ENCODE measurements at places on chromosomes 3 and 15.

GRCh38 chr3:25537516-25537915, 109.5 kb downstream of the RARB start:
- DNase-seq = no peak

DNA sequence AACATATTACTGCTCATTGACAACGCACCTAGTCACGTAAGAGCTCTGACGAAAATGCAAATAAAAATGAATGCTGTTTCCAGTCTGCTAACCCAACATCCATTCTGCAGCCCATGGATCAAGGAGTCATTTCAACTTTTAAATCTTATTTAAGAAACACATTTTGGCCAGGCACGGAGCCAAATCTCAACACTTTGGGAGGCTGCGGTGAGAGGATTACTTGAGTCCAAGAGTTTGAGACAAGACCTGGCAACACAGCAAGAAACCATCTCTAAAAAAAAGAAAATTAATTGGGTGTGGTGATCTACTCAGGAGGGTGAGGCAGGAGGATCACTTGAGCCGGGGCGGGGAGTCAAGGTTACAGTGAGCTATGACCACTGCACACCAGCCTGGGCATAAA, 22.4 kb upstream of the TM4SF19 start:
- DNase-seq = no peak

DNA sequence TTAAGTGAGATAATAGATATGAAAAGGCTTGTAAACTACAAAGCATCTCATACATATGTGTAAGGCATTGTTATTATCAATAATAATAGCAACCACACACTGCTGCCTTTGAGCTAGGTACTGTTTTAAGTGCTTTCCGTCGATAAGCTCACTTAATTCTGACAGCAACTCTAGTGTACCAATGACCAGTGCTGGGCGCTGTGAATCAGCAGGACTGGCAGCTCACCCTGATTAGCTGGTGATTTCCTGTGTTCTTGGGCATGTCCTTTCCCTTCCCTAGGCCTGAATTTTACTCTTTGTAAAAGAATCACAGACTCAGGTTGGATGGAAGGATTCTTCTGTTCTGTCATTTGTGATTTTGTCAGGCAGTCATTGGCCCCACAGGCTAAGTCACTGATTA, 215.6 kb downstream of the LPP start:
- DNase-seq = no peak

GRCh38 chr3:71189480-71189879, 394.0 kb downstream of the FOXP1 start:
- no peak for DNase-seq

- no peak for DNase-seq
Measured at GRCh38 chr15:37820380-37821128, 113.9 kb upstream of the TMCO5A start.

DNA sequence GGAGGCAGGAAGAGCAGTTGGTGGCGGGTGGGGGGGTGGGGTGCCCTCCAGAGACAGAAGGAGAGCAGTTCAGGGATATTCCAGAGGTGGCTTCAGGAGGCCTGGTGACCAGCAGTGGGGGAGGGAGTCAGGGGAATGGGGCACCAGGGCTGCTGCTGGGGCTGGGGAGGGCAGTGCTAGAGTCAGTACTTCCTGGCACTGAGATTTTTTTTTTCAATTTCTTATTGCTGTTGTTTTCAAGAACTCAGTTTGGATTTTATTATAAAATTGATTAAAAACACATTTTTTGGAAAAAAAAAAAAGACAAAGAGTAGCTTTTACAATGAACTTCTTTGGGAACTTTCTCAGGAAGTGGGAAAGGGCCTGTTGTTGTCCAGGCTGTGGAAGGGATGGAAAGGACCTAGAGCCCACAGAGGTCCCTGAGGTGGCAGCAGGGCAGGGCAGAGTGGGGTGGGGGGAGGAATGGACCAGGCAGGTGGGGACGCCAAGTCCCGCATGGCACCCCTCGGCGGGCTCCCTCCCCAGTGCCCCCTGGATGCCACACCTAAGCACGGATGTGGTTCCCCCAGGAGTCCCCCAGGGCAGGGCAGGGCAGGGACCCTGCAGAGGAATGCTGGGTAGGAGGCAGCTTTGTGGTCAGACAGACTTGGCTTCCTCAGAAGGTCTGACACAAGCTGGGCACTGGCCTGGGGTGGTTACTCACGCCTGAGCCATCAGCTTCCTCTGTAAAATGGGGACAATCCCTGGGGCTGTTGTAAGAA, 8.5 kb upstream of the ANPEP start:
- DNase-seq = no peak

DNA sequence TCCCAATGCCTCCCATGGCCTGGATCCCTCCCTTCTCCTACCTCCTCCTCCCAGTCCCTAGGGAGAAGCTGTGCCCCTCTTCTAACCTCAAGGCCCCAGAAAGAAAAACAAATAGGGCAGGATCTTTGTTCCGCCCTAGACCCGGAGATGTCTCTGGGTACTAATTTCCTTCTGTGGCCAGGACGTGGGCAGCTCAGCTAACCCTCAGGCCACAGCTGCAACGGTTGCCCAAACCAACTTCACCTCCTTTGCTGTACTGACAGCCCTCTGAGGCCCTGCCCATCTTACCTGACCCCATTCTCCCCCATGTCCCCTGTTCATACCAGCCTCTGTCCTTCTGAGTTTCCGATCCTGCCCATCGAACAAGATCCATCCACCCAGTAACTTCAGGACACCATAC, 70.7 kb downstream of the SRGAP3 start:
- DNase-seq = no peak

DNA sequence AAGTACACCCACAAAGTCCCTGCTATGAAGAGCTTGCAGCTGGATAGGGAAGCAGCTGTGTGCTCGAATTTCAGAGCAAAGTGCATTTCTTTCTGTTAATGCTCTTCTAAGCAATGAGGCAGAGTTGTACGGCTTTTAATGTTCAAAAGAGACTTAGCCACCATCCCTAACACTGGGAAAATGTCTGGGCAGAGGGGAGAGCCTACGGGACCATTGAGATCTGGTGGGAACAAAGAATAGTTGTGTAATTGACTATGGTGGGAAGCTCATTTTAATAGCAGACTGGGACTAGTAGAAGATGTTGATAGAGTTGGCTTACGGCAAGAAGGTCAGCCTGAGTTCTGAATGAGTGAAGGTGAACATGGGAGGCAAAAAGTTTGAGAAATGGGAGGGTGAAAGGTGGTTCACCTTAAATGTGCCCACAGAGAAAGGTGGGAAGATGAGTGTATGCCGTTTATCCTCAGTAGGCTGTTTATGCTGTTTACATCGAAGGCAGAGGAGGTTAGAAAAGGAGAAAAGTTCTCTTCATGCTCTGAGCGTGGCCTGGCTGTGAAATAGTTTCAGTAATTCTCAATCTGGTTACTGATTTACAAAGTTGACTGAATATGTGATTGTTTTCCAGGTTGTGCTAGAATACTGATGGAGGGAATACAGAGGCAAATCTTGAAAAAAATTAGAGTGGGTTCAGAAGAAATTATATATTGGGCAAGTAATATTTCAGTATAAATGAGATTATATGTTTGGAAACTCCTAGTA, 22.9 kb upstream of the UTS2B start:
- DNase-seq = no peak

- DNase-seq = no peak
Measured at GRCh38 chr3:120200493-120201235, 84.4 kb downstream of the GPR156 start.

DNA sequence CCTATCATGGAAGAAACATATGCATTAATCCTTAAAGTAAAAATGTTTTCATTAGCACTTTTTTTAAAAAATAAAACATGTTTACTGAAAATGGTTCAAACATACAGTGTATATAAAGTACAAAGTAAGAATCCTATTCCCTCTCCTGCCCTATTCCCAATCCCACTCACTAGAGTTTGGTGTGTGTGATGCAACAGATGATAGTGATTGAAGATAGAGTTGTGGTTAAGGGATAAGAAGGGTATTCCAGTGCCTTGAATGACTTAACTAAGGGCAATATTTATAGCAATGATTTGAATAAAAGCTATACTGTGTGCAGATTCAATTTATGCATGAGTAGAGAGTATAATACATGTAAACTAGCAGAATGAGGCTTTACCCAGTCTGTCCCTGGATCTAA, 18.1 kb downstream of the ZNF280D start:
- DNase-seq = no peak

DNA sequence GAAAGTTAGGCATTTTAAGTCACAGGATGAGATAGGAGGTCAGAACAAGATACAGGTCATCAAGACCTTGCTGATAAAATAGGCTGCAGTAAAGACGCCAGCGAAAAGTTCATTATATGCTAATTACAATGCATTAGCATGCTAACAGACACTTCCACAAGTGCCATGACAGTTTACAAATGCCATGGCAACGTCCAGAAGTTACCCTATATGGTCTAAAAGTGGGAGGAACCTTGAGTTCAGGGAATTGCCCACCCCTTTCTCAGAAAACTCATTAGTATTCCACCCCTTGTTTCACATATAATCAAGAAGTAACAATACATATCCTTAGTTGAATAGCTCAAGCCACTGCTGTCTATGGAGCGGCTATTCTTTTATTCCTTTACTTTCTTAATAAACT, 92.7 kb upstream of the PLXND1 start:
- no peak for DNase-seq

GRCh38 chr3:11482021-11482420, 161.7 kb downstream of the VGLL4 start:
- no peak for DNase-seq

- no peak for DNase-seq
Measured at GRCh38 chr15:65328506-65329287, 24.2 kb downstream of the RNU5B-1 start.

- DNase-seq = no peak
Measured at GRCh38 chr15:23467110-23467600, 20.1 kb upstream of the GOLGA6L2 start.

DNA sequence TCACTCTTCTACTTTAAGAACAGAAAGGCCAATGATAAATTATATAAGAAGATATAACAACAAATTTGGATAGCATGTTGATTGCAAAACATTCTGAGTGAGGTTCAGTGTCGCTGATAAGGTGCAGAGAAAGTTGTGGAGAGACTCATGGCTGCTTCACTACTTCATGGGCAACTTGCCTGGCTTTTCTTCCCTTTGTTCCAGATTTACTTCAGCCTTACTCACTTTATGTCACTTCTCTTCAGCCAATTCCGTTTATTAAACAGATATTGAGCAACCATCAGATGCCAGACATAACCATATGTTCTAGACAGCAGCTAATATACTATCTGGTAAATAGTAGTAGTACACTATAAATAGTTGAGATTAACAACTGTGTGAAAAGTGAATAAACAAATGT, 150.0 kb upstream of the CHL1 start:
- DNase-seq = no peak

DNA sequence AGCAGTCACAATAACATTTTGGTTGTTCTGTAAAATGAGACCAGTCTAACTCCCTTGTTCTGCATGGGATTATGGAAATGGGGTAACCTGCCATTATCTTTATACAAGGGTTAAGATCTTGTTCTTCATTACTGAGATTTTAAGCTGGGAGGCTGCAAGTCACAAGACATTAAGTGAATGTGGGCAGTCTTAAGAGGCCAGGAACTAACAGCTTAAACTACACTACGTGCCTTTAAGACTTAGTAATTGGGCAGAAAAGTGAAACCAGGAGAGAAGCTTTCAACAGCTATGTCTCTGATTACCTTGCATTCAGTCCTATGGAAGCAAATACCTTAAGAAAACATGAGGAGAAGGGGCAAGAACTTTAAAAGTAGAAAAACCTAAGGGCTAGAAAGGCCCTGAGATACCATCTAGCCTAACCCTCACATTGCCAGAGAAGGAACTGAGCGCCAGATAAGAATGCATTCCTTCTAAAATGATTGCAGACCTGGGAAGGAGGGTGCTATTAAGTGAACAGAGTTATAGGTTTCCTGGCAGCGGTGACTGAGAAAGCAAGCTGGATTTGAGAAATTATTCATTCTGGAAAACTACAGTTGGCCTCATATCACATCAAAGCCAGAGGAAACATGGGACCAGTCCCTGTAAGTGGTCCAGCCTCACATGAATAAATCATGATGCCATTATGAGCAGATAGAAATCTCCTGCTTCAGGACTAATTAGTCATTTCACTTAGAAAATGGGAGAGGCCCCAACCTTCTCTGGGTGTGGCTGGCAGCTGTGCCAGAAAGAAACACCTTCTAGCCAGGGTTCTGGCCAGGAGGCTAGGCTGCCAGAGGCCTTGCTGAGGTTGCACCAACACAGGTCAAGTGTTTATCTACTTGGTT, 32.9 kb downstream of the DAPK2 start:
- DNase-seq = no peak

DNA sequence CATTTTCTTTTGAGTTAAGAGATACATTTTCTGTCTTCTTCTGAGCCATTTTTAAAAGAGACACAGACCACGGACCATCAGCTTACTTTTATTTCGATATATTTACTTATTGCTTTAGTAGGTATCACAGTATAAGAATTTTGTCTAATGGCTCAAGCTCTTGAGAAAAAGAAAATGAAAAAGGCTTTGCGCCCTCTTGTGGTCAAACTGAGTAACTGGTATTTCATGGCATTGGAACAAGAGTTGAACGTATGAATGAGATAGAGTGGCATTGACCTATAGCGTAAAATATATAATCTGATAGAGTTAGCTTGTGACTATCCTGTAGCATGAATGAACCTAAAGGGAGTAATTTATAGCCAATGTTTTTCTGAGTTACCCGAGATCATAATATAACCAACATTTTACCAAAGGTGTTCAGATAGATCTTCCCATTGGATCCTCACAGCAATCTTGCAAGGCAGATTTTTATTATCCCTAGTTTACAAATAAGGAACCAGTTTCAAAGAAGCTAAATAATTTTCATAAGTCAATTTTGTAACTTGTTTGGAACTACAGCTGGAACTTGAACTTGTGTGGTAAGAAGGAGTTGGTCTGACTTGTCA, 154.6 kb downstream of the POLR2M start:
- DNase-seq = peak; percentile 46

GRCh38 chr3:37466660-37467359, 292.4 kb upstream of the LRRFIP2 start:
- DNase-seq = no peak

Data from CD4-positive, alpha-beta T cell treated with Interleukin-4 for 4 hours (primary cell).